ENCODE measurements at places on chromosomes 7 and 10.

DNA sequence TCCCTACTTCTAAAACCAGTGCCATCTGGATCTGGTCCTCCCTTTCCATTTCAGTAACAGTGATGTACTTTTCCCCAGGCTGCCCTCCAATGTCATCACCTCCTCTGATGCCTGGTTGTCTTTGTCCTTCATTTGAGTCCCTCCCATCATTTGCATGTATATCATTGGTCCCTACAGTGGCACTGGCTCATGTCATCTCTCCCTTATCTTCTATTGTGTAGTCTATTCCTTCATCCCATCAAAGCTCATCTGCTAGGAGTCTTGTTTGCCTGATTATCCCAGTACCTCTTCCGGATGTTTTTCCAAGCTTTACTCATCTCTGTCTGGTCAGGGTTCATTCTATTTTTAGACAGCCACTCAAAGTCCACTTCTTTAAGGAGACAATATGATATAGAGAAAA, 292.9 kb upstream of the BMPER start:
- DNase-seq, result no peak

DNA sequence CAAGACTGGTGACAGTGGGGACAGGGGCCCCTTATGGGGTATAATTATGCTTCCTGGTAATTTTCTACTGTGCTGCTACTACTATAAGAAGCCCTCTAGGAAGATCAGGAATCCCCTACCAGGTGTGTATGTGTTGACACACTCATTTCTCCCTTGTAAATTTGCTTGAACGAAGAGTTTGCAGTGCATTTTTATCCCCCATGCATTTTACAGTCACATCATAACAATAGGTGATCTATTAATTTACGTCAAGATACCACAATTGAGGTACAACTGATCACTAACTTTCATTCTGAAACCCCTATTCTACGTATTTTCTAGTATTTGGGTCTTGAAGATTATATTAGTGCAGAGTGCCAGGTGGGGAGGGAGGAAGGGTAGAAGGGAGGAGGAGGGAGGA, 252.2 kb downstream of the NSUN6 start:
- no peak for DNase-seq

DNA sequence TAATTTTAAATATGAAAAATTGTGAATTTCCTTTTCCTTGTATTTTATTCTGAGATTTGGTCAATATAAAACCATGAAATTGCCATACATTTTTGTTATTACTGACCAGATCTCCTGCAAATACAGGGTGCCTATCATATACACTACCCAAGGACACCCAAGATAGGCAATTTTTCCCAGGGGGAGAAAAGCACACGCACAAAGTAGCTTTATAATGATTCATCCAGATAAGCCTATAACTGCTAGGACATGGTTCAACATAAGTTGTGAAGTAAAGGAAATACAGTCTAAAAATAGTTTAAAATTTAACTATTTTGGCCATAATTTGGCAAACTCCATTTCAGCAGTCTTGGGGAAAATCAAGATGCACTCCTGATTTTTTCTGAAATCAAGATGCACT, 4.8 kb downstream of the RUFY2 start:
- DNase-seq, result no peak

DNA sequence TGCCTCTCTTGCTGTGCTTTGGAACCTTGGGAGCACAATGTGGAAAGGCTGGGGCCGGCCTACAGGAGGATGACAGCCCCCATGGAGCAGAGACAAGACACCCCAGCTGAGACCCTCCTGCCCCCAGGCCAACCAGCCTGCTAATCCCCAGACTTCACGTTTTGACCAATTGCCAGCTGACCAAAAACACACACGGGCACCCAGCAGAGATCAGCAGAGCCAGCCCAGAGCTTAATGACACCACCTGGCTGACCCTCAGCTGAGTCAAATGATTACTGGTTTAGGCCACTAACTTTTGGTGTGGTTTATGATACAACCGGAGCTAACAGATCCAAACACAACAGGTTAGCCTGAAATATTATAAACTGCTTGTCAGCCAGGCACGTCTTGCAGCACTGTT, 111.2 kb upstream of the KIF5B start:
- DNase-seq, result no peak
